ENCODE measurements at places on chromosomes 2 and 18. TPM values are rescaled to one million over a fixed set of nuclear protein-coding genes. Genes with fewer than 3 reads are reported as not detected.

DNA sequence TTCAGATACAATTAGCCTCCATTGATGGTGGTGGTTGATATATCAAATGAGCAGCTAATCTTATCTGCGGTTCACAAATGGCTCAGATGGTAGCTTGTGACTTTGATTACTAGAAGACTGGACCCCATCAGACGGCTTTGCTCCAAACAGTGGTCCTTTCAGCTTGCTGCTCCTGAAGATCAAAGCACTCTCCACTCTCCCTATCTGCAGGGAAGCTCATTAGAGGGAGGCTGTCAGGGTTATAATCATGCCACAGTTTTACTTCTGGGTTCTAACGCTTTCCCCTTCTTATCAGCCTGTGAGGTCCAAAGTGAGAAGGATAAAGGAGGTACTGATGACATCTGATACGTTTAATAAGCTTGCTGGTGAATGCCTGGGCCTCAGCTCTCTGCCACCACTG is 247.1 kb upstream of the NT5C1B start:
- no peak for DNase-seq

Gene CCDC148
- not detected for total RNA-seq

DNA sequence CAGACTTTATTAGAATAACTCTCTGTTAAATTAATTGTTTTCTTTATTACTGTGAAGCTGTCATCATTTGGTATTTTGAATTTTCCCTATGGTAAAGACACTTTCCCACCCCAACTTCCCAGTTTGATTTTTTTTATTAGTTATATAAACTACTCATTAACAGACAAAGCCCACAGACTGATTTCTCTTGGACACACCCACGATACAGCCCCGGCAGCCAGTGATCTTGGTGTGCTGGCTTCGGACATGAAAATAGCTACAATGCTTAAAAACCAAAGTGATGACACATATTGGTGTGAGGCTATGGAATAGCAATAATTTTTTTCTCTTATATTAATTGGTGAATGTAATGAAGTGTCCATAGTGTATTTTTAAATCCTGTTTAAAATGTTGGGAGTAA is 225.4 kb upstream of the SIX3 start:
- DNase-seq: no peak

Gene APOB
- total RNA-seq: not detected

Gene ALPI
- total RNA-seq: not detected

Gene VWA3B
- not detected for total RNA-seq

- no peak for DNase-seq
Observed at GRCh38 chr2:74538881-74539339, 9.2 kb downstream of the HTRA2 start.

- no peak for DNase-seq
Observed at GRCh38 chr2:32824070-32824809, 122.5 kb upstream of the LTBP1 start.

DNA sequence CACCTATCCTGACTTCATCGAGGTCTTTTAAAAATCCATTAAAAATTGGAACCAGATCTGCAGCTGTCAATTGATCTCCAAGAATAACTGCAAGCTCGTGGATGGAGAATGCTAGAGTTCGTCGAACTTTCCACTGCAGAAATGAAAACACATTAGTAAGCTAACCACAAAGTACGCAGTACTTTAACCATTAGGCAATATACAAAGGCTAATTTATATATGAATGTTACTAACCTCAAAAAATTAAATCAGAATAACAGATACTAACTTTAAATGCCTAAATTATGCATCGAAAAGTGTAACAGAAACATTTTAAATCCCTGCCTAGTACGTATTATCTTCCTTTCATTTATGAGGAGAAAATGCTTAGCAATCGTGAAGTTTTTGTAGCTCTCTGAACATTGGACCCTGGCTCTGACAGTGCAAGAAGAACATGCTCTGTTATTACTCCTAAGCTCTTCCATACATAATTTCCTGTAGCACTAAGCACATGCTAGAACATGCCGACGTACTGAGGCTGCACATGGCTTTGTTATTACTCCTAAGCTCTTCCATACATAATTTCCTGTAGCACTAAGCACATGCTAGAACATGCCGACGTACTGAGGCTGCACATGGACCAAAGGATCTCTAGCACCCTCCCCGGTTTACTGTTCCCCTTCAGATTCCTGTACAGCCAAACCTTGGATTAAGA is 57.0 kb downstream of the PPP4R1 start:
- DNase-seq: no peak

All from T-cell (primary cell).